ENCODE measurements at places on chromosomes 6 and 20. TPM values are rescaled to one million over a fixed set of nuclear protein-coding genes. Genes with fewer than 3 reads are reported as not detected.

Gene WASF1
- 3.6 TPM for total RNA-seq

Gene HEY2
- total RNA-seq = 6.1 TPM

Gene PPP1R3D
- 5.2 TPM for total RNA-seq

Gene DPPA5
- not detected for total RNA-seq

Gene SLCO4A1
- total RNA-seq = 0.53 TPM

Gene PABPC1L
- total RNA-seq = 5.3 TPM

- DNase-seq = no peak
- H3K36me3 ChIP-seq = no peaks in the 10 kb centered on the region
- no peak overlapping the region for H3K27ac ChIP-seq
- H3K4me3 ChIP-seq = no peak overlapping the region
- H3K4me1 ChIP-seq = no peaks in the 10 kb centered on the region
Observed at GRCh38 chr20:54262671-54263070, 54.8 kb downstream of the PFDN4 start.

GRCh38 chr20:45670139-45670538 is at the start of gene WFDC11:
WFDC11 (minus strand) TSS chr20:45670239; CDS start chr20:45650600, 19,639 bp downstream.
- H3K4me1 ChIP-seq = no peaks in the 10 kb centered on the region
- H3K4me3 ChIP-seq = no peak within 1 kb of the TSS
- DNase-seq = no peak
- H3K27me3 ChIP-seq = no peaks in the 10 kb centered on the region

GRCh38 chr6:154410619-154411072 is 54.0 kb upstream of the IPCEF1 start:
- no peak overlapping the region for H3K4me3 ChIP-seq
- peaks cover 17% of the 10 kb centered on the region for H3K4me1 ChIP-seq
- DNase-seq = peak; percentile 93
- H3K36me3 ChIP-seq = peaks cover 26% of the 10 kb centered on the region
- H3K27ac ChIP-seq = peak overlapping the region; percentile 89
